AG20443 (cell line): ENCODE measurements at places on chromosomes 4 and X.

- peak; percentile 35 for DNase-seq
Measured at GRCh38 chr4:147088146-147088545, 142.5 kb upstream of the TTC29 start.

- DNase-seq: no peak
Measured at GRCh38 chr4:5040856-5041620, 10.2 kb upstream of the STK32B start.

DNA sequence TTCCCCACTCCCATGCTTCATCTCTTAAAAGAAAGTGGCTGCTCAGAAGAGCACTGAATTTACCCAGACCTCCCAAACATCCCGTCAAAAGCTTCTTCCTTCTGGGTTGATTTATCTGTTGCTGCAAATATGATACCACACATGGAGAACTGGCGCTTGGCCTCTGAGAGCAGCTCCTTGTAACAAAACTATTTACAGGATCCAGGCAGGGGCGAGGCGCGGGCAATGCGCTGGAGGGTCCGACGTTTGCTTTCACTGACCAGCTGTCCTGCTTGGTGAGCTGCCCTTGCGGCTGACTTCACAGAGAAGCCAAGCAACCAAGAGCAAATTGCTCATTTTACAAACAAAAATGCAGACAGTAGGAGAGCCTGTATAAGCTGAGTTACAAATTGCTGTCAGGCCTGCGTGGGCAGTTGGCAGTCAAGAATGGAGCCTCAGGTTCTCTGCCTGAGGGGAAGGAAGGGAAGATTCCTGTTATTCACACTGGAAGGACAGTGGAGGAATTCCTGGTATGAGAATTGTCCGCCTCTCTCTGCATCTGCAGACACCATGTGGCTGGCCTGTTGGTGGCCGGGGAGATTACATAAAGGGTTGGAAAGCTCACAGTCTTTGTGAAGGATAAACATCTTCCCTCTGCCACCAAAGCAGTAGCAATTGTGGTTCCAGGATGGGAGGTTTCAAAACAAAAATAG, 192.2 kb upstream of the LEF1 start:
- peak; percentile 82 for DNase-seq

- peak; percentile 65 for DNase-seq
Measured at GRCh38 chr4:174423257-174423944, 98.9 kb downstream of the HPGD start.

GRCh38 chrX:118423558-118423957, 72.1 kb upstream of the DOCK11 start:
- no peak for DNase-seq

DNA sequence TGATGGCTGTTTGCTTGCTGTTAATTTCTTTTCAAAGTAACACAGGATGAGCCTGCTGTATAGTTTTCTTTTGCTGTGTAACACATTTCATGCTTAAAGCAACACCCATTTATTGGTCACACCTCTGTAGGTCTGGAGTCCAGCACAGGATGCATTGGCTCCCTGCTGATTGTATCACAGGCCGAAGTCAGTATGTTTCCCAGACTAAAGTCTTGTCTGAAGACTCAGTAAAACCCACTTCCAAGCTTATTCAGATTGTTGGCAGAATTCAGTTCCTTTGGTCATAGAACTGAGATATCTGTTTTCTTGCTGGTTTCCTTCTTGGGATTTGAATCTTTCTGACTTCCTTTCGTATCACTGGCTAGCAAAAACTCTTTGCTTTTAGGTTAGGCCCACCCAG, 54.3 kb downstream of the LRP2BP start:
- no peak for DNase-seq

DNA sequence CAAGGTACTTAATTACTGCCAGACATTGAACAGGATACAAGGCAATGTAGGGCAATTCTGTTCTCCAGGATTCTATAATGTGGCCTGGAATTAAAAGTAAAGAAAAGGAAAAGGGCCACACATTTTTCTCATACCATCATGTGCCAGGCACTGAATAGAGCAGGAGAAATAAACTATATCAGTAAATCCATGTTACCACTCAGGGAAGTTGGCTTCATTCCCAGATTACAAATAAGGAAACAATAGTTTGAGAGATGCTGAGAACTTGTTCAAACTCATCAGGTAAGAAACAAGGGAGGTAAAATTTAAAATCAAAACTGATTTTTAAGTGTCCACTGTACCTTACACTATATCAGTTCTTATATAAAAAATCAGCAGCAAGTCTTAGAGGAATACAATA, 645.0 kb upstream of the ATOH1 start:
- DNase-seq: no peak

- DNase-seq: no peak
Measured at GRCh38 chrX:31223817-31224216, 152.0 kb upstream of the FTHL17 start.

GRCh38 chrX:131277543-131278136, 11.5 kb downstream of the IGSF1 start:
- DNase-seq: no peak

- DNase-seq: no peak
Measured at GRCh38 chrX:65516756-65517155, 17.8 kb downstream of the LAS1L start.

DNA sequence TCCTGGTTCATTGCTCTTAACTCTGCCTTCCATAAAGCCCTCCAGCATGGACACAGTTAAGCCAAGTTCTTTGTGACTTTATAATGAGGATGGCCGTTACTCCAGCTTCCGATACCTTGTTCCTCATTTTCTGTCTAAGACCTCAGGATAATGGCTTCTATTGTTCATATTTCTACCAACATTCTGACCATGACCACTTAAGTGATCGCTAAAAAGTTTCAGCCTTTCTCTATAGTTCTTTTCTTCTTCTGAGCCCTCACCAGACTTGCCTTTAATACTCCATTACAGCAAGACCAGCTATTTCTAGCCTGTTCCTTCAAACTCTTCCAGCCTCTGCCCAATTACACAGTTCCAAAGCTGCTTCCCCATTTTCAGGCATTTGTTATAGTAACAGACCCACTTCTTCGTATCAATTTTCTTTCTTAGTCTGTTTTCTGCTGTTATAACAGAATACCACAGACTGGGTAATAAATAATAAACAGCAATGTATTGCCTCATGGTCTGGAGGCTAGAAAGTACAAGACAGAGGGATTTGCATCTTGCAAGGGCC, 12.3 kb downstream of the RNF175 start:
- no peak for DNase-seq

DNA sequence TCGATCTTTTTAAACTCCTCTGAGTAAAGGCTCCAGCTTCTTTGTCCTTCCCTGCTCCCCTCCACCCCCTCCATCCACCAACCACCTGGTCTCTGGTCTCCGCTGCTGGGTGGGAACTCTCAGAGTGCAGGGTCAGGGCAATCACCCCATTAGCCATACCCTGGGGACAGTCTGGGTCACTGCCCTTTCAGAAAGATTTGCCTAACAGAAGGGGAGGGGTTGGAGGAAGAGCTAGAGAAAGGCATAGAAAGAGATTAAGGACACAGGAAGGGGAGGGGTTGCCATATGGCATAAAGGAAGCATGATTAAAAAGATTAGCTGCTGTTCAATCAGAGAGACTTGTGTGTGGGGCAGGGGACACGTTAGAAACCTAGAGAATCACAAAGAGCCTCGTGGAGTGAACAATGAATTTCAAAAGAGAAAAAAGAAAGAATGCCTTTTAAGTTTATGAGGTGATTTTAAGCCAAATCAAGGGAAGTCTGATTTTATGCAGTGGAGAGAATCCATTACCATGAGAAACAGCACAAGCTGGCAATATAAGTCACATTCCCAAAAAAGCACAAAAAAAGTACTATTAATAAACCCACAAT, 115.5 kb upstream of the ACSL4 start:
- no peak for DNase-seq

- DNase-seq: no peak
Measured at GRCh38 chrX:71828086-71828485, 64.9 kb downstream of the CXorf49B start.

- no peak for DNase-seq
Measured at GRCh38 chr4:54118850-54119589, 19.1 kb downstream of the GSX2 start.

GRCh38 chr4:36446275-36446674, 164.9 kb downstream of the DTHD1 start:
- DNase-seq: no peak

DNA sequence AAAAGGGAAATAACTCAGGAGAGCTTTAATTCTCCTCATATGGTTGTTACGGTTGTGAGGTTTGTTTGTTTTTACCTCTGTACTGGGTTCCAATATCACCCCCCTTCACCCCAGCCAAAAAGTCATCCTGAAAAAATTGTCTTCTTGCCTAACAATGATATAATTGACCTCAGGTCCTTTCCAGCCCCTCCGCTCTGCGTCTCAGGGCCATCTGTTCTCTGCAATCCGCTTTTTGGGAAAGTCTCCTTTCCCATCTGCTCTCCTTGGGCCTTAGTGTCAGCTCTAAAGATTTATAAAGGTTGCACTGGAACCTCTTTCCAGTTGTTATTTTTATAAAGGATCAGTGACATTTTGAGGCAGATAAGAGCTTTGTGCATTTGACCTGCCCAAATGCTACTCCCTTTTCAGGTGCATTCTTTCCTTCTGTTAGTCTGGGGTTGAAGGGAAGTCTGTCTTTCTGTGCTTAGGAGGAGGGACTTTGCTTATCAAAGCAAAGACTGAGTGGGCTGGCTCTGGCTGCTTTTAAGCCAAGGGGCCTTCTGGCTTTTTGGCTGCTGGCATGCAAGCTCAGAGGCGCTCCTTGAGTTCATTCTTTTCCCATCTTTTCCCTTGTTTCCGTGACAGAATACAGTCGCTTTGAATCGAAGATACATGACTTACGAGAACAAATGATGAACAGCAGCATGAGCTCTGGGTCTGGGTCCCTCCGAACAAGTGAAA, 34.1 kb downstream of the DLG3 start:
- DNase-seq: no peak

GRCh38 chrX:1592470-1593142, 1.2 kb downstream of the AKAP17A start:
- peak; percentile 60 for DNase-seq

DNA sequence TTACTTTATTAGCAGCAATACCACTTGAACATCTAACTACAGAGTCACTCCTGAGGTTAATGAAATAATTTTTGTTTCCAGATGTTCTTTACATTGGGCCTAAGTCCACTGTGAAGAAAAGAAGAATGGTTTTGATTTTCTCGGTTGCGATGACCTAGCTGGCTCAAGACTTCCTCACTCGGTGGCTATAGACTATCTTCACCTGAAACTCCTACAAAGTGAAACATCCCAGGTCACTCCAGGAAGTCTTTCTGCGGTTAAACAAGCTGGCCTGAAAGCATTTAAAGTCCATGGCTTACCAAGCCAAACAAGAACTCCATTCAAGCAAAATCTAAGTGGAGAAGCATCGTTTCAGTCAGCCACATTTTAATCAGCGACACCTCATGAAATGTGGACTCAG, 13.7 kb upstream of the SORBS2 start:
- no peak for DNase-seq

GRCh38 chrX:1841746-1842145, 226.9 kb downstream of the ASMT start:
- no peak for DNase-seq

GRCh38 chrX:26442340-26442739, 226.4 kb downstream of the MAGEB5 start:
- DNase-seq: peak; percentile 7

GRCh38 chr4:169377367-169377766, 106.6 kb upstream of the SH3RF1 start:
- DNase-seq: no peak

- DNase-seq: no peak
Measured at GRCh38 chr4:108192056-108192455, 23.3 kb upstream of the LEF1 start.

DNA sequence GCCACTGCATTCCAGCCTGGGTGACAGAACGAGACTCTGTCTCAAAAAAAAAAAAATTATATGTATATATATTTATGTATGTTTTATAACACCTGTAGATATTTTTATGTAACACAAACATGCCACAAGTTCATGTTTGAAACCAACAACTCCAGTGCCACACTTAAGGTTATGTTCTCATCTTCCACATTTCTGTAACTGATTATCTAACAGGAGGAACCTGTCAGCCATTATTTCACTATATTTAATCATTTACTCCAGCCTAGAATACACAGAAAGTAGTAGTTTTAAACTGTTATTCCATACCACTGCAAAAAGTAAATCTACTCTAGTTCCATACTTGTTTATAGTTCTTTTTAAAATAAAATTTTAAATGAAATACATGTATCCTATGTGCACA, 32.3 kb downstream of the MCUB start:
- no peak for DNase-seq

DNA sequence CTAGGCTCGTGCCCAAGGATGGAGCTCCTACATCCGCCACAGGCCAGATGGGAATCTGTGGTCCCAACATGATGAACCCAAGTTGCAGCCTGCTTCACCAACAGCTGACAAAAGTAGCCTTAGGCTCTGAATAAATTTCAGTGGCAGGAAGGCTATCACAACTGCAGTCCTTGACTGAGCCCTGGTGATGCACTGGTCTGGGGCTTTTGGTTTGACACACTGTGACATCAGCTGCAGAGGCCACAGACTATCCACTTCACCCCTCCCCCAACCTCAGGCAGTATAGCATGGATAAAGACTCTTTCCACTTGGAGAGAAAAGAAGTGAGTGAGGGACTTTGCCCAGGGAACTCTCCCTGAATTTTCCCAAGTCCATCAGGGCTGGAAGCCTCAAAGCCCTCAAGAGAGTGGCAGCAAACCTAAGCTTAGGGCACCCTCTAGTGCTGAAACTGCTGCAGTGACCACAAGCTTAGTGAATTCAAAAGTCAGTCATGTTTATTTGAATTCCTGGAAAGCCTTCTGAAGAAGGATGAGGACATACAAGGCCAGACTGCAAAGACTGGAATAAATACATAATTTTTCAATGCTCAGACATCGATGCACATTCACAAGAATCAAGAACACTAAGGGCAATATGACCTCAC, 135.0 kb upstream of the TENT5D start:
- peak; percentile 2 for DNase-seq

- DNase-seq: no peak
Measured at GRCh38 chrX:154481911-154482601, 3.0 kb upstream of the LAGE3 start.

DNA sequence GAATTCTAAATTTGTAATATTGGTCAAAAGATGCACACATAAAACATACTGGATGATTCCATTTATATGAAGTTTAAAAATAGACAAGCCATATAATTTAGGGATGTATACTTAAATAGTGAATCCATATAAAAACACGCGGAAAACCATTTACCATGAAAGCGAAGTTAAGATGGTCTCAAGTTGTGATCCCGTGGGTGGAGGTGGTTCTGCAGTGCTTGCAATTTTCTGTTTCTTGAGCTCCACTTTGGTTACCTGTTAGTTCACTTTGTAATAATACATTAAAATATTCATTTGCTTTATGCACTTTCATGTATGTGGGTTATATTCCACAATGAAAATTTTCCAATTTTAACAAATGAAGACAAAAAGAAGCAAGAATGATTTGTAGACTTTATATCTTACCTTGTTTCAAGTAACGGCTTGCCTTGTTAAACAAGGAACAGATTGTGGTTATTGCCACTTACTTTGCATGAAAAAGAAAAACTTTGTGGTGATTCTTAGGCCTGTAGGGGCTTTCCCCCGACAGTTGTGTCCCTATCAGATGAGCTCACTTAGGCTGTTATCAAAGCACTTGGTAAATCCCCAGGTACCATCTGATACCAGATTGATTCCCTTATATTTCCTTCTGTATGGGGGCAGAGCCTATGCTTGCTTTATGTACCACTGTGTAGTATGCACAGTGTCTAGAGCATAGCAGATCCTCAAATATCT, 12.2 kb downstream of the UCP1 start:
- DNase-seq: no peak
